Activated CD4-positive, alpha-beta T cell treated with anti-CD3 and anti-CD28 coated beads, Interleukin-2, amount 10 ng/mL, durations not matched to agents 7 days and 5 days (primary cell): ENCODE measurements at places on chromosomes 7 and 10. TPM values are rescaled to one million over a fixed set of nuclear protein-coding genes. Genes with fewer than 3 reads are reported as not detected.
A peak's percentile ranks its signal among the peaks of the same experiment; 100 is the strongest.

The LRRC4 gene
- total RNA-seq, result not detected

The AGBL3 gene
- total RNA-seq, result 1.9 TPM

GRCh38 chr10:89644967-89645741, at the start of gene PANK1:
TSS of gene PANK1 (minus strand) at chr10:89645242. CDS start at chr10:89644891, 351 bp downstream.
- no peak within 1 kb of the TSS for H3K4me3 ChIP-seq
- H3K36me3 ChIP-seq, result no peaks in the 10 kb centered on the region
- DNase-seq, result peak; percentile 78
- H3K4me1 ChIP-seq, result peaks cover 15% of the 10 kb centered on the region
- H3K27ac ChIP-seq, result peak within 1 kb of the TSS; percentile 71
- H3K27me3 ChIP-seq, result peaks cover 26% of the 10 kb centered on the region

- no peak overlapping the region for H3K27ac ChIP-seq
- H3K27me3 ChIP-seq, result peaks cover 21% of the 10 kb centered on the region
- no peaks in the 10 kb centered on the region for H3K4me1 ChIP-seq
- no peak for DNase-seq
- no peaks in the 10 kb centered on the region for H3K36me3 ChIP-seq
These were observed 20.8 kb downstream of the WDFY4 start for GRCh38 chr10:48705401-48705938.

- no peak for DNase-seq
- no peak overlapping the region for H3K4me3 ChIP-seq
These were observed 99.4 kb downstream of the RSU1 start for GRCh38 chr10:16717622-16718395.
